Stimulated activated CD8-positive, alpha-beta memory T cell treated with anti-CD3 and anti-CD28 coated beads, Interleukin-4, amount 100 ng/mL, for 24 hours (primary cell): ENCODE measurements at places on chromosomes 5 and 9.

DNA sequence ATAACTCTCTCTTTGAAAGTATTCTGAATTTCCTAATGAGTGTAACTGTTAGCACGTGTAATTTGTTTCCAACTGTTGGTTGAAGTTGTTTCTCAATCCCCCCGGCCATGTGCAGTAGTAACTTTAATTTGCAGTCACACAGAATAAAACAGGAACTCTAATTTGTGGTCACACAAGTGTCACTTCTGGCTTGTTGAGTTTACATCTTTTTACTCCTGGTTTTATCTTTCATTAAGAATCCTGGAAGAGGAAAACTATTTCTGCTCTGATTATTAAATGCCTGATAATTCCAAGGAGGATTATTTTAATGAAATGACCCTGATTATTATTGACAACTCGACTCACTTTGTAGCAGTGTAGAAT is 1.2 kb downstream of the SCAMP1 start:
- no peak for DNase-seq

- no peak for DNase-seq
These were observed 411.2 kb upstream of the IRX4 start for GRCh38 chr5:2293906-2294305.

DNA sequence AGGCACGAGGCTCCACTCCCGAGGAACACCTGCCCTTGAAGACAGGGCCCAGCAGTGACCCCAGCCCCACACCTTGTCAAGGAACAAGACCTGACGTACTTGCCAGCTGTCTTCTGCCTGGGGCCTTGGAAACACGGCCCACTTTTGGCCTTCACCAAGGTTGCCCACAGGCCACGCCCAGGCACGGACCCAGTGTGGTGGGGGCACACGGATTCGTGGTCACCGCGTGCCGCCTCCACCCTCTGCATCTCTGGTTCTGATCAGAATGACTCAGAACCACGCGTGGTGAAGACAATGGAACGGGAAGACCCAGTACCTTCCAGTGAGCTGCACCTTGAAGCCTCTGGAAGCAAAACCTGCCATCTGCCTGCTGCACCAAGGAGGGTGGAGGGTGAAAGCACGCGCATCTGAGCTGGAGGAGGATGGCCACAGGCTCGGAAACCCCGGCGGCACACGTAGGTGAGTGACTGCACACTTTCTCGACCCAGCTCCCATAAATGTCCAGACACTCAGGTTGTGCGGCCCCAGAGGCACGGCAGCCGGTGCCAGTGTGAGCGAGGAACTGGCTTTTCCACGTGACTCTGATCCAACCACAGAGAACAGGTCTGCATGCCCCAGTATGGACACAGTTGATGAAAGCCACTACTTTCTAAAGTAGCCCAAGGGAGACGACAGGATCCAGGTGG is 36.5 kb downstream of the LPCAT1 start:
- no peak for DNase-seq

- DNase-seq = no peak
These were observed 10.0 kb upstream of the C5 start for GRCh38 chr9:121059998-121060636.

- no peak for DNase-seq
These were observed 36.9 kb upstream of the GLRA1 start for GRCh38 chr5:151961557-151961956.
